ENCODE measurements at places on chromosomes 6 and 20.

DNA sequence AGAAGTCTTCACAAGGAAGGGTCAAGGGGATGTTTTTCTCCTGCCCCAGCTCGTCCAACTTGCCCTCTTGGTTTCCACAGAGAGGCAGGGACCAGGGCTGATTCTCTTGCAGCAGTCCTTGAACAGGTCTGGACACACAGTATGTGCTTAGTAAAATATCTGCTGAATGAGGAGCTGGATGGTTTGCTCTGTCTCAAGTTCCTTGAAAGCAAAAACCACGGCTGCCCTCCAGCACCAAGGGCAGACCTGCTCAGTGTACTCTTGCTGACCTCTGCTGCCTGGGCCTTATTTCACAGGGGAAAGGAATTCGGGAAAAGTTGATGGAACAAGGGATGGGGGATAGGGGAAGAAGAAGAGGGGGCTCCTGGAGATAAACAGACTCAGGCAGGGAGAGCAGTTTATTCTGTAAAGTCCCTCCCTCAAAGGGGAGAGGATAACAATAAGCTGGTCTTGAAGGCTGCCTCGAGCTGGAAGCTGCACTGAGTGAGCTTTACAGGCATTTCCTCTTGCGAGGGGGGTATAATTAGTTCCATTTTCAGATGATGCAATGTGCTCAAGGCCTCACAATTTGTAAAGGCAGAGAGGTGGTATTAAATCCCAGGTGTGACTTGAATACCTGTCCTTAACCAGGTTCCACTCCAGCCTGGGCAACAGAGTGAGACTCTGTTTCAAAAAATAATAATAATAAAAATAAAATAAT is 10.3 kb downstream of the KCNK5 start:
- no peak for DNase-seq

DNA sequence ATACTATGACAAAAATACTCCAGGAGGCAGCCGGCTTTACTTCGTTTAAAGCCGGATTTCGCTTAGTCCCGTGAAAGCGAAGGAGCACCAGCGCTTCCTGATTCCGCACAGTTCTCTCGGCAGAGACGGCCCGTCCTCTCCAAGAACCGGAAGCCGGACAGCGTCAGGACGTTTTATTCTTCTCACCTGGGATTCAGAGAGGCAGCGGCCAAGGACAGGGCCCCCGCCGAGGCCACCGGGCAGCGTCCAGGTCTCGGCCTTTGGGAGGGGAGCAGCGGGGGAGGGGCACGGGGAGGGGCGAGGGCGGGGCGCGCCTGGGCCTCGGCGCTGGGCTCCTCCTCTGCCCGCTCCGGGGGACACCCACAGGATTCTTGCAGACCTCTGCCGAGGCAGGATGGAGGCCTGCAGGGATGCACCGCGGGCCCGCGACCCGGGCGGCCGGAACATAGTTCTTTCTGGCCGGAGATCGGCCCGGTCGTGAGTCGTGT is 2.8 kb upstream of the DIDO1 start:
- peak; percentile 25 for DNase-seq

- DNase-seq: no peak
Measured at GRCh38 chr6:67190733-67191132, 1444.3 kb upstream of the ADGRB3 start.

- no peak for DNase-seq
Measured at GRCh38 chr6:7674291-7674690, 51.6 kb upstream of the BMP6 start.

DNA sequence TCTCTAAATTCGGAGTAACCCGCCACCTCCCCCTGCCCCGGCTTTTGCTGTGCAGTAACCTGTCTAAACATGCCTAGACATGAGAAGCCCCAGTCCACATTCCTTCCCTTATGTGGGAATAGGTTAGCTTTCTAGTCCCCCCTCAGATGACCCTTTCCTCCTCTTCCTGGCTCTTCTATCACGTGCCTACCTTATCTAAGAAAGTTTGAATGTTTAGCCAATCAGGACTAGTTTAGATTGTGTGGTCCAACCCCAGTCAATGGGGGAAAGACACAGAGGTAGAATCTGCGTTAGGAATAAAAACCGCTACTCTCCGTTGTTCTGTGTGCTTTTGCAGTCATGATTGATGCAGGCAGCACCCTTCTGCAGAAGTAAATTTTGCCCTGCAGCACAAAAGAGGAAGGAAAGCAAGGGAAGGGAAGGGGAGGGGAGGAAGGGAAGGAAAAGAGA is 69.0 kb upstream of the CD93 start:
- no peak for DNase-seq

DNA sequence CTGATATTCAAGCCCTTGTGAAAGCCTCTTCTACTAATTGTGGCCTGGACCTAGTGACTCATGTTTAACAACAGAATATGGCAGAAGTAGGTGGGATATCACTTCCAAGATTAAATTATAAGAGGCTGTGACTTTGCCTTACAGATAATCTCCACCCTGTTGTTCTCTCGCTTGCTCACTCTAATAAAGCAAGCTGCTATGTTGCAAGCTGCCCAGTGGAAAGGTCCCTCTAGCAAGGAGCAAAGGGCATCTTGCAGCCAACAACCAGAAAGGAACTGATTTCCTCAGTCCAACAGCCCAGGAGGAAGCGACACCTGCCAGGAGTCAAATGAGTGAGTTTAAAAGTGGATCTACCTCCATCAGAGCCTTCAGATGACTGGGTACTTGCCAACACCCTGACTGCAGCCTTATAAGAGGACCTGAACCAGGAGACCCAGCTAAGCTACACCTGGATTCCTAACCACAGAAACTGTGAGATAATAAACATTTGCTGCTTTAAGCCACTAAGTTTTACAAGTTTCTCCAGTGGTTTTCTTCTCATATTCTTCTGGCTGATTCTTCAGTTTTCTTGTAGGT is 112.6 kb downstream of the FRK start:
- no peak for DNase-seq

All from neural crest cell (in vitro differentiated cells).